ENCODE measurements at places on chromosomes 3 and 15.

DNA sequence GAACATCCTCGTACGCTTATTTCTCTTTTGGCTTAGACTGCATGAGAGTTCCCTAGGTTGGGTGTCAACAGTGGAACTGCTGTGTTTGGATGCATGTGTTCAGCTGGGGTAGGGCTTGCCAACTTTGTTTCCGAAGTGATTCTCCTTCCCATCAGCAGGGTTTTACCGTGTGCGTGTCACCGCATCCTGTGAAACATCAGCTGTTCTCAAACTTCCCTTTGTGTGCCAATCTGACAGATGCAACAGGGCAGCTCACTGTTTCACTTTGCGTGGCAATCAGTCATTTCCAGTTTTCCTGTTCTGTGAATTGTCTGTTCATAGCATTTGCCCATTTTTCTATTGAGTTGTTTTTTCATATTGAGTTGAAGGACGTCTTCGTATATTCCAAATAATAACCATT is 218.8 kb downstream of the VPS13C start:
- DNase-seq = no peak

DNA sequence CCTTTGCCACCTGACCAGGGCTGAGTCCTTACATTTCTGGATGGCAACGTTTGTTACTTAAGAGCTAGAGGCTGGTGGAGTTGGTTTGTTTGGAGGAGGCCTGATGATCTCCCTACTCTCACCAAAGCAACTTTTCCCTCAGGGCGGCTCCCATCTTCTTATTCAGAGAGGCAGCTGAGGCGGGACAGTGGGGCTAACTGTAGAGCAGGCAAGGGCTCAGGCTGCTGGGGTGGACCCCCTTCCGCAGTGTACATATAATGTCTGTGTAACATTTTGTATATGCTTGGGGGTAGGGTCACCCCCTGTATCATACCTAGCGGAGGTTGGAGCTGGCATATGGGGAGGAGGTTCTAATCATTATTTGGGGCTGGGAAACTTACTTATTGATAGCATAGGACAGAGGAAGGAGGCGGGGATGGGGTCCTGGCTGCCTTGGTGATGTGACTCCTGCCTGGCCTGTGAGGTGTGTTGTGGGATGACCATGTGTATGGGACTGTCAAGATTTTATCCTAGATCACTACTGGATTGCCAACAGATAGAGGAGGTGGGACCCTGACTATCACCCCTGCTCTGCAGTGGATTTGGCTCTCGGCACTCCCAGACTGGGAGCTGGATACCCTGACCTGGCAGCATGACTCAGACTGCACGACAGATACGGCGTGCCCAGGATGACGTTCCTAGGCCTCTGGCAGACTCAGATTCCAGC is 52.5 kb upstream of the UBE2Q2 start:
- no peak for DNase-seq

- DNase-seq = no peak
Observed at GRCh38 chr3:42262525-42262924, 3.5 kb downstream of the CCK start.

GRCh38 chr3:101333883-101334282 is 13.5 kb upstream of the IMPG2 start:
- DNase-seq = no peak

DNA sequence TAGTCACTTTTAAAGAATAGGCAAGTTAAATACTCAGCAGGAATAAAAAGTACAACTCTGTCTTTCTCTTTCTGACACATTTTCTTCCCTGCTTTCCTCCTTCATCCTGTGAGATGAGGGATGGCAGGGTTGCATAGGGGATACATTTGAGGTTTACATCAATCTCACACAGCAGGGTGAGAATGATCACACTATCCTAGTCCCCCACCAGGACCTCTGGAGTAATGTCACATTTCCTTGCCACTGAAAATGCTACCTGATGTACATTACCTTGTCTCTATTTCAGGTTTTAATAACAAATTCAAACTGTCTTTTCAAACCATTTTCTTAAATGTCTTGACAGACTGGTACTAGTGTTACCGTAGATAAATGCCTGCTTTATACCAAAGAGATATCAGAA is 816.9 kb downstream of the FHIT start:
- no peak for DNase-seq

GRCh38 chr3:22858486-22858885 is 344.6 kb upstream of the UBE2E2 start:
- no peak for DNase-seq

DNA sequence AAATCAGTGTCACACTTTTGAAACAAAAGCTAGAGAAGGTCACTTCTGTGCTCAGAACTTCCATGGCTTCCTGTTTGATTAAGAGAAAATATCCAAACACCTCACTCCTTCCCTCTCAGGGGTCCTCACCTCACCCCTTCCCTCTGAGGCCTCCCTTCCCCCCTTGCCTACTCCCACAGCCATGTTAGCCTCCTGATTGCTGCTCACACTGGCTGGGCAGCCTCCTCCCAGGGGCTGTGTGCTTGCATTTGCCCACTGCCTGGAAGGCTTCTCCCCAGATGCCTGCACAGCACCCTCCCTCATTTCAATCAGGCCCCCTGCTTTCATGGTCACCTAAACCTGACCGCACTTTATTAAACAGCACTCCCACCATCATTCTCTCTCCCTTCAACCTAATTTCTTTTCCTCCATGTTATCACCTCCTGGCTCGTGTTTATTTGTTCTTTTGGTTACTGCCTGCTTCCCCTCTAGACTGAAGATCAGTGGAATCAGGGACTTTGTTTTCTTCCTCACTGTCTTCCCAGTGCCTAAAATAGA is 10.4 kb downstream of the BOC start:
- no peak for DNase-seq

DNA sequence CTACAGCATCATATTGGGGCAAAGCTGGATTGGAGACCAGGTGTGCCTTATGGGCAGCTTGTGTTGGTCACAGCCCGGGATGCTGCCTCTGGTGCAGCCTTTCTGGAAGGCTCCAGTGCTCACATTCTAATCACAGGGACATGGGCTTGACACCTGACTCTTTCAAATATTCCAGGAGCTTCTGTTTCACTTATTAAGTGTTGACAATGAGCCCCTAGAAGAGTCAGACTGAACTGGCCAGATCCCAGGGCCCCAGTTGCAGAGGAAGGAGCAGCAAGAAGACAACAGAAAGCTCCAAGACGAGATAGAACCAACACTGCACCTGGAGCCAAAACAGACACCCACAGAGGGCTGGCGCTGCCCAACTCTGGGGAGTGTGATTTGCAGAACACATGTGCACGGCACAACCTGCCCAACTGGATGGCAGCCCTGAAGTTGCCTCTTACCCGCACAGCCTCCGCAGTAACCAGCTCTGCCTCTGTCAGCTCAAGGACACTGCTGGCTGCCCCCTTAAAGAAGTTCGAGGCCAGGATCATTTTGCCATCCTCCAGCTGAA is 30.3 kb downstream of the ALDH1L1 start:
- DNase-seq = no peak

DNA sequence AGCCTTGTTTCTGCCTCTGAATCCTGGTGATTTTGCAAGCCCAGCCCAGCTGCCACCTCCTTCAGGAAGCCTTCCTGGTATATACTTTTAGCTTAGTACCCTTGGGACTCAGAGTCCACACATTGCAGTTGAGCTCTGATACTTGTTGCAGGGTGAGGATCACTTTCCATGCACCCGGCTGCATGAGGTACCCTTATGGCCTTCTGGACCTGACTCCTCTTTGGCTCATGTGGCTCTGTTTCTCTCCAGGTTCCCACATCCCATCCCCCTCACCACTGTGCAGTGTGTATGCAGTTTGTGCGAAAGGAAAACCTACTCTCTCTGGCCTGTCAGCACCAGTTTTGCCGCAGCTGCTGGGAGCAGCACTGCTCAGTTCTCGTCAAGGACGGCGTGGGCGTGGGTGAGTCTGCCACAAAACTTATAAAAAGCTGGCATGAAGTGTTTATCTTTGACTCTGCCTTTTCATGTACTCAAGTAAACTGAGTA is 23.1 kb upstream of the P4HTM start:
- DNase-seq = no peak

DNA sequence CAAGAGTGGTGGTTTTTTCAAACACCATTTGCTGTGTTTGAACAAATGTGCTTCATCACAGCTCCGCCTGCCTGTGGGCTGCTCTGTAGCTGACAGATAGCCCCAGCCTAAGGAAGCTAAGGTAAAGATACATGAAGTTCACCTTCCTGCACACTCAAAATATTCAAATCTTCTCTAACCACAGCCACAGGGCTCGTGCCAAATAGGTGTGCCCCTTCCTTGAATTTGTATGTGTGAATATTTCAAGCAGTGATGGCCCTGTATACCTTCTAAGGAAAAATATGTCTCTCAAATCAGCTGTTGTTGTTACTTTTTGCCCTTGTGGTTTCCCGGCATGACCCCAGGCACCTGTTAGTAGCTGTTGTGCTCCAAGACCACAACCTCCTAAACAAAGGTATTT is 92.8 kb downstream of the CCNL1 start:
- no peak for DNase-seq

- no peak for DNase-seq
Observed at GRCh38 chr3:13144163-13145023, 71.2 kb upstream of the IQSEC1 start.

GRCh38 chr3:7789324-7789723 is 712.3 kb upstream of the LMCD1 start:
- DNase-seq = no peak

GRCh38 chr3:134896141-134896540 is 101.1 kb downstream of the EPHB1 start:
- no peak for DNase-seq

- DNase-seq = no peak
Observed at GRCh38 chr15:74316141-74316540, 51.3 kb downstream of the CYP11A1 start.

DNA sequence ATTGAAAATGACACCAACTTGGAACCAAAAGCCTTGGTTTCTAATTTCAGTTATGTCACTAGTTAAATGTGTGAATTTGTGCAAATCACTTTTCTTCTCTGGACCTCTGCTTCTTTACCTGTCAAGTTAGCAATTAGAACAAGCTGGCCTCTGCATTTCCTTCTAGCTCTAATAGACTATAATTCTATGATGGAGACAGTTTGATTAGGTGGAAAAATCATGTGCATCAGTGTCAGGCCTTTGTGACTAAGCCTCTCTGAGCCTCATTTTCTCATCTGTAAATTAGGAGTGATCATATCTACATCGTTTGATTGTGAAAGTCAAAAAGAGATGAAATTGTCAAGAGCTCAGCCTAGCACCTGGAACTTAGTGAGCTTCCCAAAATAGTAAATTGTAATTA is 712.9 kb downstream of the MECOM start:
- no peak for DNase-seq

GRCh38 chr15:77846360-77846759 is 213.6 kb upstream of the LINGO1 start:
- DNase-seq = no peak

All from GM10248 (cell line).